ENCODE measurements at places on chromosomes 11 and 22.

DNA sequence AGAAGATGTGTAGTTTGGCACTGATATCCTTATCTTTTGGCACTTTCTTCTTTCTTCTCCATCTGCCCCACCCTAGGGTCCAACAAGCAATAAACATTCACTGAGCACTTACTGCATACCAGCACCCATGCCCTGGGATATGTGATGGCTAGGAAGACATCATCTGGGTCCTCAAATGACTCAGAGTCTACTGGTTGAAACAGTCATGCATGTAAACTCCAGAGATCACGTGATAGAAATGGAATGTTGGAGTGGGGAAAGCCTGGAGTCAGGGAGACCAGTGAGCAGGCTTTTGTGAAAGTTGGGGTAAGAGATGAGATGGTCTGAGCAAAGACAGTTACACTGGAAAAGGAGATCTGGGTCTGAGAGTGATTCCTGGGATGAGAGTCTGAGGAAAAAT lies 724.9 kb upstream of the TENM4 start:
- no peak for DNase-seq

DNA sequence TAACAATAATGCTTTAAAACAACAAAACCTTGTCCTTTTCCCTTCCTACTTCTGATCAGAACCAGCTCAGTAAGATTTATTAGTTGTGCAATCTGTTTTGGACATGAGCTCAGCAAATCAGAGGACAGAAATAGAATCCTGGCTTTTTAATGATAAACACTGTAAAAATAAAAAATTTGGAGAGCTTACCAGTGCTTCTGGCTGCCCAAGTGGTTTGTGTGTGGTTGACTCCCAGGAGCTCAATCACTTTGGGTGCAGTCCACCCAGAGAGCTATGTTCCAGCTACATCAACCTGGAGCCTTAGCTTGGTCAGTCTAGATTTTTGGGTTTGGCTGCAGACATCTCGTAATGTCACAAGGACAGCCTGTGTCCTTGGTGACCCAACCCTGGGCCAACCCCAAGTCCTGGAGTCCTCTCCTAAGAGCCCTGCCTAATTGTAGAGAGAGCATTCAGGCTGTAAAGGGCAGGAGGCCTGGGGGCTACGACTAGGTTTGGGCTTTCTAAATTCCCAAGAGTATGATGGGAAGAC lies 28.5 kb downstream of the CD44 start:
- no peak for DNase-seq

DNA sequence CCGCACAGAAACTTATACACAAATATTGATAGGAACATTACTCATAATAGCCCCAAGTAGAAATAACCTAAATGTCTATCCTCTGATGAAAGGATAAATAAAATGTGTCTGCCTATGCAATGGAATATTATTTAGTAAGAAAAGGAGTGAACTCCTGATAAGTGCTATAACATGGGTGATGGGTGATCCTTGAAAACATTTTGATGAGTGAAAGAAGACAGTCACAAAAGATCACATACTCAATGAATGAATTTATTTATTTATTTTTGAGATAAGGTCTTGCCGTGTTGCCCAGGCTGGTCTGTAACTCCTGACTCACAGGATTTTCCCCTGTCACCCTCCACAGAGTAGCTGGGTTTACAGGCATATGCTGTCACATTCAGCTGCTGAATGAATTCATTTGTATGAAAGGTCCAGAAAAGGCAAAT lies 17.3 kb downstream of the RNF121 start:
- DNase-seq, result no peak

- DNase-seq, result no peak
These were observed 1.8 kb downstream of the ARHGAP1 start for GRCh38 chr11:46698597-46698996.

GRCh38 chr11:95585069-95585751 lies 204.4 kb downstream of the FAM76B start:
- no peak for DNase-seq

DNA sequence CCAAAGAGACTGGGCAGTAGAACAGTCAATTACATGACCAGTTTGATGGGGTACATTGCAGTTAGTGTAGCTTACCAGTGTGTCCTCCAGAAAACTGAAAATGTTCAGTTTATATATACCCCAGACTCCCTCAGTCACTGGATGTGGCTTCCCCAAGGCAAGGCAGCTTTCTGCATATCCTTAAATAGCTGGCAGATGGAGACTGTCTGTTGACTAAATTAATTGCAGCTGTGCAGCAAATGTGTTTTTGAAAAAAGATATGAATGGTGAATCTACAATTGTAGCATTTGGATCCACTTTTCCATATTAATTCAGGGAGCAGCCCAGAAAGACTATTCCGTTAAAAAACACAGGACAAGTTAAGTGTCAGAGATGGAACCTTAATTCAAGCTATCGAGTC lies 565.1 kb upstream of the CCDC179 start:
- DNase-seq, result no peak
